Transverse colon (tissue), 4 donors: ENCODE measurements at places on chromosomes 13 and 19. TPM values are rescaled to one million over a fixed set of nuclear protein-coding genes. Genes with fewer than 3 reads are reported as not detected.

CLEC4G gene
- not detected for total RNA-seq

LCP1 gene
- 17.5 TPM for total RNA-seq

GRCh38 chr13:99308471-99309087 lies 1.4 kb upstream of the GPR183 start:
- H3K36me3 ChIP-seq: no peaks in the 10 kb centered on the region
- peak overlapping the region; percentile 76 for H3K27ac ChIP-seq
- no peak for DNase-seq
- peaks cover 7% of the 10 kb centered on the region for H3K4me1 ChIP-seq
- no peaks in the 10 kb centered on the region for H3K27me3 ChIP-seq

- DNase-seq: peak; percentile 14
- H3K4me1 ChIP-seq: no peaks in the 10 kb centered on the region
- H3K27me3 ChIP-seq: no peaks in the 10 kb centered on the region
These were observed 626 bp downstream of the ZNF233 start for GRCh38 chr19:44260343-44260681.

GRCh38 chr13:71806886-71807285 lies 60.1 kb downstream of the DACH1 start:
- H3K4me3 ChIP-seq: no peak overlapping the region
- H3K4me1 ChIP-seq: no peaks in the 10 kb centered on the region
- no peak for DNase-seq
- no peaks in the 10 kb centered on the region for H3K36me3 ChIP-seq

DNA sequence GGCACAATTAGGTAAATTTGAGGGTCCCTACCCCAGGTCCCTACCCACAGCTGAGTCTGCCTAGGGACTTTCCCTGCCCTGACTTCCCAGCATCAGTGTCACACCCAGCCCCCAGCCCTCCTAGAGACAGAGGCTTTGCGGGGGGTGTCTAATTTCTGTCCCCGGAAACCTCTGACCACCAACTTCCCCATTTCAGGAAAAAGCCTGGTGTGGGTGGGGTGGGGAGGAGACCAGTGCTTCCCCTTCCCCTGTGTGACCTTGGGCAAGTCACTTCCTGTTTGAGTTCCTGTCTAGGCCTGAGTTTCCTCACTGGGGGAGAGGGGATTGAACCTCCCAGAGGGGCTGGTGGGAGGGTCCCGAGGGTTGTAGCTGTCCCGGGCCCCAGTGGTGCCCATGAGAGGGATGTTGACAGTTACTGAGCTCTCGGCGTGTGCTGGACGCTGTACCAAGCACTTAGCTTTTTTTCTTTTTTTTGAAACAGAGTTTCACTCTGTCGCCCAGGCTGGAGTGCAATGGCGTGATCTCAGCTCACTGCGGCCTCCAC lies 7.9 kb downstream of the VASP start:
- H3K4me1 ChIP-seq: peaks cover 68% of the 10 kb centered on the region
- DNase-seq: peak; percentile 64
- no peaks in the 10 kb centered on the region for H3K27me3 ChIP-seq
